ENCODE measurements at places on chromosomes 1 and 21.

GRCh38 chr1:114320586-114320985, 166.9 kb upstream of the SYT6 start:
- no peak for DNase-seq

- DNase-seq, result no peak
Measured at GRCh38 chr1:169024800-169025271, 81.7 kb upstream of the ATP1B1 start.

GRCh38 chr21:42859891-42860230, 19.5 kb downstream of the WDR4 start:
- DNase-seq, result no peak

GRCh38 chr21:43928222-43929125, 63.5 kb downstream of the AGPAT3 start:
- DNase-seq, result no peak

GRCh38 chr1:16438924-16439323, 1.6 kb upstream of the NECAP2 start:
- DNase-seq, result no peak

GRCh38 chr1:9238550-9238949, 4.0 kb downstream of the H6PD start:
- no peak for DNase-seq

GRCh38 chr1:43830802-43831201, 102.8 kb upstream of the ARTN start:
- DNase-seq, result peak; percentile 71

GRCh38 chr21:44901391-44902074, 19.2 kb downstream of the ITGB2 start:
- DNase-seq, result no peak

DNA sequence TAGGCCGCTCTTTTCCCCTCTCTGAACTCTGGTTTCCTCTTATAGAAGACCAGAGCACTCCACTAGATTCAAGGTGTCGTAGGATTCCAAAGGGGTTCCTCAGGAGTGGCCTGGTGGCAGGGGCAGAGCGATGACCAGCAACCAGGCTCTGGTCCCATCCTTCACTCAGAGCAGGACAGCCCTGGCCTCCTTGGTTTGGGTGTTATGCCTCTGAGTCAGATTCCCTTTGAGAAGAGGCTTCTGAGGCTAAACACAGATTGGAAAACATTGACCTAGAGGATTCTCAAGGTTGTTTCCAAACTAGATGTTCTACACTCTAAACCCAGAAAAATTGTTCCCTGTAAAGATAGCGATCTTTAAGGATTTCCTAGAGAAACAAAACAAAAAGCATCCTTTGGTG, 49.8 kb upstream of the IKBKE start:
- no peak for DNase-seq

GRCh38 chr1:167803358-167804207, 81.8 kb downstream of the MPZL1 start:
- peak; percentile 90 for DNase-seq

All from T47D (cell line).